Spleen (tissue), 13 donors: ENCODE measurements at places on chromosomes 1 and 21. TPM values are rescaled to one million over a fixed set of nuclear protein-coding genes. Genes with fewer than 3 reads are reported as not detected.

The LRRC8C gene
- 3.7 TPM for polyA plus RNA-seq

The CLCA4 gene
- polyA plus RNA-seq, result 0.22 TPM

The ACTA1 gene
- 0.61 TPM for polyA plus RNA-seq

The OLIG2 gene
- polyA plus RNA-seq, result 0.03 TPM

- no peak overlapping the region for H3K27ac ChIP-seq
- no peaks in the 10 kb centered on the region for H3K36me3 ChIP-seq
- DNase-seq, result peak; percentile 89
Observed at GRCh38 chr1:229664133-229664689, 38.2 kb downstream of the URB2 start.

GRCh38 chr1:153422450-153423068 lies 6.2 kb downstream of the S100A7A start:
- H3K4me3 ChIP-seq, result no peak overlapping the region
- H3K27me3 ChIP-seq, result peaks cover 4% of the 10 kb centered on the region
- no peak overlapping the region for H3K27ac ChIP-seq
- H3K4me1 ChIP-seq, result no peaks in the 10 kb centered on the region

- H3K36me3 ChIP-seq, result no peaks in the 10 kb centered on the region
- H3K27ac ChIP-seq, result no peak overlapping the region
- no peaks in the 10 kb centered on the region for H3K4me1 ChIP-seq
- H3K27me3 ChIP-seq, result no peaks in the 10 kb centered on the region
- DNase-seq, result no peak
- no peak overlapping the region for H3K4me3 ChIP-seq
Observed at GRCh38 chr1:168599641-168600040, 23.2 kb downstream of the XCL1 start.

DNA sequence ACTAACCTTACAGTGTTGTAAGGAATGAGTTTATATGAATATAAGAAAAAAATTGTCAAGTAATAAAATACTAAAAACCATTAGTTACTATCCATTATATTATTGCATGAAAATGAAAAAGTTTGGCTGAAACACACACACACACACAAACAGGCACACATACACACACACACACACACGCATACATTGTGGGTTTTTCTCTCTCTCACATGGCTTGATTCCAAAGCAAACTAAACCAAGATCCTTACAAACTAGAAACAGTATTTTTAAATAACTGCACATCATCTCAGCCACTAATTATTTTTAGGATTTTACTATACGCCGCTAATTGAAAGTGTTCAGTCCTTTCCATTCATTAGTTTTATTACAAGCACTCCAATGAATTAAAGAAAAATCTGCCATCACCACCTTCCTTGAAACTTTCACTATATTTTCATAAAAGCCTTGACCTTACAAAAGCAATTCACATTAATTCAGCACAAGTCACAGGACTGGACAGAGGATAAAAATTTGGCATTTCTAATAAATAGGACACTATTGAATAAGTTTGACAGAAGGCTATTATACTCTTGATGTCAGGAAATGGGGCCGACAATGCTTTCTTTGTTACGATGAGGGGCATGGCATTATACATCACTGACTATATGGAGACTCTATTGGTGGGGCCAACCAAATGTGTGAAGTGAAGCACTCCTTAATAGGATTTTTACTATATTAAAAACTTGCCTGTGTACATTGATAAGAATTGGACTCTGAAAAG lies 187.0 kb upstream of the ESRRG start:
- no peak overlapping the region for H3K27ac ChIP-seq
- DNase-seq, result no peak
- no peak overlapping the region for H3K4me3 ChIP-seq
- no peaks in the 10 kb centered on the region for H3K36me3 ChIP-seq

- peaks cover 6% of the 10 kb centered on the region for H3K4me1 ChIP-seq
- no peaks in the 10 kb centered on the region for H3K36me3 ChIP-seq
- H3K4me3 ChIP-seq, result no peak overlapping the region
- no peak overlapping the region for H3K27ac ChIP-seq
- DNase-seq, result peak; percentile 36
Observed at GRCh38 chr1:2607641-2608091, 21.1 kb downstream of the PRXL2B start.

DNA sequence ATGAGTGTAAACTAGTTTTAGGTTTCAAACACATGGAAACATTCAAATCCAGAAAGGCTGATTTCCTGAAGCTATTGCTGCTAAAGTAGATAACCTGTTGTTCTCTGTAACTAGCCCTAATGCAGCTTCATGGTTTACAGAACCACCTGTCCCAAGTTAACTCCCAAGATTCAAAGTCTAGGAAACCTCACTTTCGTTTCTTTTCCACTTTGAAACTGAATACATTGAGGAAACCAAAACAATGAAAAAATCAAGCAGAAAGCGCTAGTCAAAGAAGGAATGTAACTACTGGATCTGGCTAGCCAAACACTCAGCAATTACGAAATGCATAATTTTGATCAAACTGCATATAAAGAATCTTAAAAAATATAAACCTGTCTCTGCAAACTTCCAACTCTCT lies 17.8 kb downstream of the SLC16A1 start:
- no peaks in the 10 kb centered on the region for H3K27me3 ChIP-seq
- peaks cover 6% of the 10 kb centered on the region for H3K4me1 ChIP-seq
- H3K27ac ChIP-seq, result no peak overlapping the region
- no peaks in the 10 kb centered on the region for H3K36me3 ChIP-seq
- no peak for DNase-seq

DNA sequence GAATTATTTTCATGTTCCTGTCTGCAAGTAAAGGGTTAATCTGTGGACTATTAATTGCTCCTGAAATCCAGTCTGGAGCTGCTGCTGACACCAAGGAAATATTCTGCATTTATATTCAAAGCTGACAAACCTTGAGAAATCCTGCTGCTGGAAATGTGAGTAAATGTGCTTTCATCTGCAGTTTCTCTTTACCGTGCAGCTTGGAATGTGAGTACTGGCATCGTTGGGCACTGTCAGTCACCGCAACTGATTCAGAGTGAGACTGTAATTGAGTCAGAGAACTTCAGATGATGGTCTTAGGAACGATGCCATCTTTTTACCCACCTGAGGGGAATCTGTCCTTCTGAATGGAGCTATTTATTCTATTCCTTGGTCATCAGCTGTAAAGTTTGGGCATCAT lies 420.6 kb downstream of the SIPA1L2 start:
- H3K4me1 ChIP-seq, result no peaks in the 10 kb centered on the region
- H3K27ac ChIP-seq, result no peak overlapping the region
- no peaks in the 10 kb centered on the region for H3K27me3 ChIP-seq
- no peak for DNase-seq
- H3K36me3 ChIP-seq, result no peaks in the 10 kb centered on the region

GRCh38 chr1:180617774-180618395 lies 13.9 kb upstream of the XPR1 start:
- H3K36me3 ChIP-seq, result no peaks in the 10 kb centered on the region
- H3K4me1 ChIP-seq, result peaks cover 11% of the 10 kb centered on the region
- H3K27ac ChIP-seq, result peak overlapping the region; percentile 3
- DNase-seq, result no peak

- H3K27me3 ChIP-seq, result no peaks in the 10 kb centered on the region
- H3K36me3 ChIP-seq, result no peaks in the 10 kb centered on the region
- no peak for DNase-seq
- no peaks in the 10 kb centered on the region for H3K4me1 ChIP-seq
Observed at GRCh38 chr1:88612292-88612691, 71.8 kb upstream of the PKN2 start.

GRCh38 chr1:209783386-209783785 lies 973 bp downstream of the C1orf74 start:
- no peak for DNase-seq
- peaks cover 22% of the 10 kb centered on the region for H3K4me1 ChIP-seq
- H3K27ac ChIP-seq, result no peak overlapping the region
- no peaks in the 10 kb centered on the region for H3K27me3 ChIP-seq

DNA sequence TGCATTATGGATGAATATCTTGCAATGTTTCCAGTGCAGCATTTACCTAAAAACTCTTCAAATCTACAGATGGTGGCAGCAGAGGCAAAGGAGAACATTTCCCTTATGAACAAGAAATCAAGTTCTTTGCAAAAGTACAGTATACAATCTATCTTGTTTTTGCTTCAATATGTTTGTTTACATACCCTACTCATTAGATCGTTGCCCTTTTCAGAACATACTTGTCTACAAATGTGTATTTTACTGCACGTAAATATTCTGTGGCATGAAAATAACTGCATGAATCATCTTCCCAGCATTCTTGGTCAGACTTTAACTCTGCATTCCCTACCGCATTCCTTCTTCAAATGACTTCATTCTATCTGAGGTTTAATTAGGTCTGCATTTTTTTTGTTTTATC lies 212.7 kb downstream of the ZP4 start:
- no peaks in the 10 kb centered on the region for H3K4me1 ChIP-seq
- no peaks in the 10 kb centered on the region for H3K36me3 ChIP-seq
- no peak overlapping the region for H3K27ac ChIP-seq
- H3K27me3 ChIP-seq, result no peaks in the 10 kb centered on the region
- no peak for DNase-seq

GRCh38 chr1:209580577-209580976 lies 2.9 kb upstream of the CAMK1G start:
- no peaks in the 10 kb centered on the region for H3K36me3 ChIP-seq
- H3K27me3 ChIP-seq, result peaks cover 71% of the 10 kb centered on the region
- no peak overlapping the region for H3K4me3 ChIP-seq
- DNase-seq, result no peak
- H3K4me1 ChIP-seq, result peaks cover 2% of the 10 kb centered on the region
- no peak overlapping the region for H3K27ac ChIP-seq

- H3K27me3 ChIP-seq, result no peaks in the 10 kb centered on the region
- DNase-seq, result no peak
- H3K27ac ChIP-seq, result no peak overlapping the region
- no peak overlapping the region for H3K4me3 ChIP-seq
- no peaks in the 10 kb centered on the region for H3K4me1 ChIP-seq
Observed at GRCh38 chr1:245288796-245289195, 134.0 kb downstream of the KIF26B start.

DNA sequence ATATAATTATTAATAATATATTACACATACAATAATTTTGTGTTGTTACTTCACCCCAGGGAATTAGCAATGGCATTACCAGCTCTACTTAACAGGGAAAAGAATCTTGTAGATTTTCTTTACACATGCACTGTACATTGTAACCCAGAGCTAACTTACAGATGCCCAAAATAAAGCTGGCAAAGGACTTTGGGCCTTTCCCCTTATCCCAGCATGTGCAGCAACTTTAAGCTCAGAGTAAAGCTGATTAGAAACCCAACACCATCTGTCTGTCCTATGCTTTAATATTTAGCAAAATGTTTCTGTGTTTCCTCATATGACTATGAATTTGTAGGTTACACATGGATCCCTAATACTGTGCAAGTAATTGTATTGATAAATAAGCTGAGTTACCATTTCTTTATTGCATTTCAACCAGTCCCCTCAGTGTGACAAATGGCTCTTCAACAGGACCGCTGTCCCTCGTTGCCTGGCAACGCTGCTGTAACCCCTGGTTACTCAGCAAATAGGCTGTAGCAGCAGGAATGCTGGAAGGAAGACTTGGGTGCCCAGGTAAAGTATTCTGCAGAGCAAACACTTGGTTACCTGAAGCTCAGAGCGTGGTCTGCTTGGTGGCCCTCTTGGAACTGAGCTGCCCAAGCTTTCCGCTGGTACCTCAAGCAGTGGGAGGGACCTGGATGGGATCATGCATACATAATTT lies at the start of gene USH2A:
USH2A (minus strand) TSS at position 628 of the 700 bp plus-strand sequence. CDS start 1,112 bp downstream, outside the sequence.
- no peaks in the 10 kb centered on the region for H3K36me3 ChIP-seq
- H3K27me3 ChIP-seq, result no peaks in the 10 kb centered on the region
- H3K4me1 ChIP-seq, result no peaks in the 10 kb centered on the region
- no peak within 1 kb of the TSS for H3K4me3 ChIP-seq

DNA sequence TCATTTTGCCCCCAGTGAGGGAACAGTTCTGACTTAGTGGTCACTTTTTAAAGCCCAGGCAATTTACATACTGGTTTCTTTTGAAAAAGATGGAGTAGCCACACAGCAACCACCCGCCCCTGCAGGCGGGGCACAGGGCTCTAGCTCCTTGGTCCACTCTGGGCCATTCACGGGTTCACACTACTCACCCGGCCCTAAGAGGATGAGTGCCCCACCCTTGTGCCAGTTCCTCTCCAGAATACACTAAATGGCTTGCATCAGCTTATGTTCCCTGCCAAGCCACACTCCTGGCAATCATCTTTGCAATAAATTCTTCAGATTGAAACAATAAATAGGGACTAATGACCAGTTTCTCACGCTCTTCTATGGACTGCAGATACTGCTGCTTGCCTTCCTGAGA lies 15.7 kb upstream of the ATP13A2 start:
- H3K4me1 ChIP-seq, result peaks cover 31% of the 10 kb centered on the region
- no peak overlapping the region for H3K4me3 ChIP-seq
- no peak overlapping the region for H3K27ac ChIP-seq
- no peaks in the 10 kb centered on the region for H3K27me3 ChIP-seq
- H3K36me3 ChIP-seq, result peaks cover 6% of the 10 kb centered on the region

GRCh38 chr1:86522240-86522639 lies 24.6 kb upstream of the CLCA4 start:
- H3K27me3 ChIP-seq, result no peaks in the 10 kb centered on the region
- H3K4me3 ChIP-seq, result no peak overlapping the region
- no peak overlapping the region for H3K27ac ChIP-seq
- H3K36me3 ChIP-seq, result no peaks in the 10 kb centered on the region
- H3K4me1 ChIP-seq, result no peaks in the 10 kb centered on the region

GRCh38 chr1:160326418-160326817 lies 16.6 kb downstream of the COPA start:
- H3K36me3 ChIP-seq, result peaks cover 18% of the 10 kb centered on the region
- DNase-seq, result no peak
- H3K27me3 ChIP-seq, result no peaks in the 10 kb centered on the region
- no peak overlapping the region for H3K27ac ChIP-seq

DNA sequence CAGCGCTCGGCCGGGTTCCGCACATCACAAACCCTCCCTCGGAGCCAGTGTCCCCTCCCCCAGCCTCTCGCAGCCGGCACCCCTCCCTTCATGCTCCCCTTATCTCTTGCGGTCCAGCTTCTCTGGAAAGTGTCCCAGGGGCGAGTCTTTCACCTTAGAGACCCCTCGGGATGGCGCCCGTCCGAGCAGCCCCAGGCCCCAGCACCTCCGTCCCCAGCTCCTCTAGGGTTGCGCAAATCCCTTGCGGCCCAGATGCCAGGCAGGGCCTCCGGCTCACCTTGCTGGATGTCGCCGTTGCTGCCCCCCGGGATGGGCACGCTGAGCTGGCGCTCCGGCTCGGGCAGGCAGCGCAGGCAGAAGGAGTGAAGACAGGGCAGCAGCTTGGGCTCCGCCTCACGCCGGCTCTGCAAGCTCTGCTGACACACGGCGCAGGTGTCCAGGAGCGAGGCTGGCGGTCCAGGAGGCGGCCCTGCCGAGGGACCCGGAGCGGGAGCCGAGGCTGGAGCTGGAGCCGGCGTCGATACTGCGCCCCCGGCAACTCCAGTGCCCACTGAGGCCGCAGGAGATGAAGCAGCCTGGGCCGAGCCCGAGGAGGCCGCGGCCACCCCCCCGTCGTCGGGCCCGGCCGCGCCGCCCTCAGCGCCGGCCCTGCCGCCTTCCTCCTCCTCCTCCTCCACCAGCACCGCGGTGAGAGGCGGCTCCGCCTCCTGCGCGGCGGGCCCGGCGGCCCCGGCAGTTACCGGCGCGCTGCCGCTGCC lies 550 bp downstream of the TRIM33 start:
- H3K27me3 ChIP-seq, result no peaks in the 10 kb centered on the region
- peak overlapping the region; percentile 99 for H3K27ac ChIP-seq
- peaks cover 50% of the 10 kb centered on the region for H3K4me1 ChIP-seq
- no peak for DNase-seq
- no peaks in the 10 kb centered on the region for H3K36me3 ChIP-seq
- H3K4me3 ChIP-seq, result peak overlapping the region; percentile 92
